ENCODE measurements at places on chromosomes 12 and 14. TPM values are rescaled to one million over a fixed set of nuclear protein-coding genes. Genes with fewer than 3 reads are reported as not detected.

- no peak for DNase-seq
Measured at GRCh38 chr14:97697772-97698171, 900.6 kb downstream of the VRK1 start.

TMEM229B gene
- 1.4 TPM for total RNA-seq

- no peak for DNase-seq
Measured at GRCh38 chr12:14878488-14878887, 7.2 kb downstream of the MGP start.

DNA sequence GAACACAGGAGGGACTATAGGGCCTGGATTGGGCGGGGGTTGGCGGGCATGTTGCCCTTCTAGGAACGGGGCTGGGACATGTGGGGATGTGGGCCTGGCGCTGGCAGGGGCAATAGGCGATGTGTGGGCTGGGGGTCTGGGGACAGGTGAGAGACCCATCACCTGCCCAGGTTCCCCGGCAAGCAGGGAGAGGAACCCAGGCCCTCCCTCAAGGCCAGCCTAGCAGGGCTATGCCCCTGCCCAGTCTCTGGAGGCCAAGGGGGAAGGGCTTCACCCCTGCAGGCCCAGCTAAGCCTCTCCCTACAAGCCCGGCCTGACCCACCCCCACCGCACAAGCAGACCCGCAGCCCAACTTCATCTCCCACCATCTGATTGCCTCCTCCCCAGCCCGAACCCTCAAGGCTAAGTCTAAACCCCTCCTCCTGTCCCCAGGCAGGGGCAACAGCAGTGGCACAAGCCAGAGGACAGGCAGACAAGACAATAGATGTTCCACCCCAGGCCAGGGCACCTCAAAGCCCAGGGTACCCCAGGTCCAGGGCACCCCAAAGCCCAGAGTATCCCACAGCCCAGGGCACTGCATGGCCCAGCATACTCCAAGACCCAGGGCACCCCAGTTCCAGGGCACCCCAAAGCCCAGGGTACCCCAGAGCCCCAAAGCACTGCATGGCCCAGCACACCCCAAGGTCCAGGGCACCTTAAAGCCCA is 6.5 kb downstream of the JAG2 start:
- no peak for DNase-seq

NOXRED1 gene
- not detected for total RNA-seq

KRT75 gene
- not detected for total RNA-seq

DNA sequence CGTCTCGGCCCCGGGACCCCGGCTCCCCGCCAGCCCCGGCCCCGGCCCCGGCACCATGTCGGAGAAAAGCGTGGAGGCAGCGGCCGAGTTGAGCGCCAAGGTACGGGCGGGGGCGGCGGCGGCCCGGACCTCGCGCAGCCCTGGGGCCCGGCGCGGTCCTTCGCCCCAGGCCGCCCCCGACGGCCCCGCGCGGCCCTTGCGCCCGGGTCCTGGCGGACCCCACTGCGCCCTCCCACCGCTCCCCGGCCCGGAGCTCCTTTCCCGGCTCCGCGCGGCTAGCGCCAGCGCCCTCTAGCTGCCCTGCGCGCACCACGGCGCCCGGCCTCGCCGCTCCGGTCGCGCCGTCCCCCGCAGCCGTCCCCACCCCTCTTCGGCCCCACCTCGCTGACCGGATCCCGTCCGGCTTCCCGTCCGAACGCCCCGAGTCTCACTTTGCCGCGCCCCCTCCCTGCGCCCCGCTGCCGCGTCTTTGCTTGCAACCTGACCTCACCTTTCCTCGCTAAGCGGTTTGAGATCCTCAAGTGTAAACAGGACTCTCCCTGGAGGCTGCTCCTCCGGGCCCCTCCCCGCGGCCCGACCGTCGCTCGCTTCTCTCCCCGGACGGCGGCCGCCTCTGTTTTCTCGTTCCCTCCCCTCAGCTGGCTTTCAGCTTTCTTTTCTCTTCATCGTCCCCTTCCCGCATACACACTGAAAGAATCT is 637 bp downstream of the PTMS start:
- peak; percentile 81 for DNase-seq
